ENCODE measurements at places on chromosomes 3 and 15.
A peak's percentile ranks its signal among the peaks of the same experiment; 100 is the strongest.

- peak within 1 kb of the TSS; percentile 89 for H3K4me3 ChIP-seq
- peaks cover 18% of the 10 kb centered on the region for H3K36me3 ChIP-seq
- no peaks in the 10 kb centered on the region for H3K27me3 ChIP-seq
- peak; percentile 57 for ATAC-seq
Observed at GRCh38 chr3:50340448-50341329, at the start of gene RASSF1. Gene RASSF1, minus strand, starts transcription at chr3:50340836. Its CDS starts 31 bp downstream, at chr3:50340805.

GRCh38 chr15:44075535-44075934 lies 119.5 kb downstream of the FRMD5 start:
- H3K36me3 ChIP-seq = peaks cover 6% of the 10 kb centered on the region
- no peak overlapping the region for H3K4me3 ChIP-seq
- H3K27ac ChIP-seq = no peak overlapping the region
- no peak for ATAC-seq

DNA sequence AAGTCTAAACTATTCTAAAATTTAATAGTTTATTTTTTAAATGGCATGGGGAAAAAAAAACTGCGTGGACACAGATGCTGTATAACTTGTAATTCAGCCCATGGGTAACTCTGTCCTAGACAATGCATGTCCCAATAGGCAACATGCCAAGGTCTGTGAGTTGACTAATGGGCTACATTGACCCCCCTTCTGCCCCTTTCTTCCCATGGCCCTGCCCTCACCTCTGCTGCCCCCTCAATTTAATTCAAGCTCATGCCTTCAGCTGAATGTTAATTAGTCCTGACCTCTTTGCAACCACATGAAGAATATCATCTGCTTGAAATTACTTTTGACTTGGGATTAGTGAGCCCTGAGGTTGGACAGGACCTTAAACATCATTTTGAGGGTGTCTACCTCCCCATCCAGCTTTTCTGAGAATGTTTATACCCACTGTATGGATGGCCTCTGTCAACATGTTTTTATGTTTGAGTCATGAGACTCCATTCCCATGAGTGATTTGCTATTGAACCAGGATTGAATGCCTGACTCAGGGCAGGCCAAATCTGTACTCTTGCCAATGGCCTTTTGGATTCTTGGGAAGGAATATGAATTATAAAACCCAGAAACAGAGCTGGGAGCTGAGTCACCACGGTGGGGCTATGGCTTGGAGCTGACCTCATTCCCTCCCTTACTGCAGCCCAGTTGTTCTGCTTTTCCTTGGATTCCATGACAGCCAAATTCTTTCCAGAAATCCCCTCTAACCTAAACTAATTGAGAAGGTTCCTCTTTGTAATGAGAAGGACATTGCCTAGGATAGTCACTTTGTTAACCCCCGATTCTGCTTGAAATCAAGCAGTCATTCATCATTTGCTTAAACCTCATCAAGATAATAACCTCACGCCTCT lies 33.5 kb upstream of the PDE8A start:
- no peaks in the 10 kb centered on the region for H3K36me3 ChIP-seq
- H3K4me3 ChIP-seq = no peak overlapping the region
- no peaks in the 10 kb centered on the region for H3K4me1 ChIP-seq

GRCh38 chr15:31561156-31561555 lies 234.5 kb downstream of the KLF13 start:
- H3K27ac ChIP-seq = no peak overlapping the region
- no peak overlapping the region for H3K4me3 ChIP-seq
- H3K27me3 ChIP-seq = peaks cover 25% of the 10 kb centered on the region
- ATAC-seq = no peak
- H3K36me3 ChIP-seq = no peaks in the 10 kb centered on the region

DNA sequence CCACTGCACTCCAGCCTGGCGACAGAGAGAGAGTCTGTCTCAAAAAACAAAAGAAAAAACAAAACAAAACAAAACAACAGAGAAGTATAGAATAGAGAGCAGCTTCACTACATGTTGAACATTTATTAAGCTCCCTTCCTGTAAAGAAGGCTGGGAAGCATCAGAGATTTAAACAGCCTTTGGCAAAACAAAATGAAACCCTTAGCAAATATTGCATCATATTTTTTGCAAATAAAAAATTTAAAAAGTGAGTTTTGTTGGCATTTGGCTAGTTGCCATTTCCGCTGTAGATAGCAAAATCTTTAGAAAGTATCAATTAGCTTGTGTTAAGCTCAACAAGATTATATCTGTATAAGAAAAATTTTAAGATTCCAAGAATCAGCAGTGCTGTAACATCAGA lies 151.2 kb downstream of the SERPINI1 start:
- no peaks in the 10 kb centered on the region for H3K36me3 ChIP-seq
- no peak overlapping the region for H3K4me3 ChIP-seq
- no peaks in the 10 kb centered on the region for H3K27me3 ChIP-seq

DNA sequence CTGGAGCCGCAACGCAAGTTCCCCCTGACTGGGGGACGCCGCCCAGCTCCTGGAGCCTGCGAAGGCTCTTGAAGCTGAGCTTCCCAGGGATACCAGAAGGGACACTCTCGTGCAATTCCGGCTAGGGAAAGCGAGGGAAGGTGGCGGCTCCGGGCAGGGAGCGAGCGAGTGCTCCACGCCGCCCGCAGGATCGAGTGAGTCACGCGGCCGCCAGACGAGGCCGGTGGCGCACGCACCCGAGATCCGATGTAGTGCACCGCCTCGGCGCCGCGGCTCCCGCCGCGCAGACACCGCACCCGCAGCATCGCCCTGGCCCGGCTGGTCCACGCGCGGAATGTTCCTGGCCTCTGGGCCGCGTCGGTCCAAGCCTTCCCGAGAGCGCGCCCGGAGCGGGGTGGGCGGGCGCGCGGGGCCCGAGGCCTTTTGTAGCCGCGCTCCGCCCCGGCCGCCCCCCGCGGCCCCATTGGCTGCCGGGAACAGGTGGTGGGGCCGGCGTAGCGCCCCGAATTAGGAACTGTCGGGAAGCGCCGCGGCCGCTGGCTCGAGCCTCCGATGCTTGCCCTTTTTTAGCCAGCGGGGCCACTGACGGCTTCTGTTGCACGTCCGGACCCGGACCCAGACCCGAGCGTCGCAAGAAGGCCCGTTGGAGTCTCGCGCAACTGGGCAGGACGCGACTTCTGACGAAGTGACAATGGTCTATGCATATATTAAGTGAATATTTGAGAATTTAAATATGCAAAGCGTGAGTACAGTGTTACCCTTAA lies at the start of gene GATM:
Gene GATM, minus strand, starts transcription at position 396 of the 764 bp plus-strand sequence. Its CDS starts 91 bp downstream, at position 305.
- no peaks in the 10 kb centered on the region for H3K27me3 ChIP-seq
- peak within 1 kb of the TSS; percentile 93 for H3K27ac ChIP-seq
- H3K36me3 ChIP-seq = peaks cover 20% of the 10 kb centered on the region
- peaks cover 39% of the 10 kb centered on the region for H3K4me1 ChIP-seq
- peak within 1 kb of the TSS; percentile 93 for H3K4me3 ChIP-seq

DNA sequence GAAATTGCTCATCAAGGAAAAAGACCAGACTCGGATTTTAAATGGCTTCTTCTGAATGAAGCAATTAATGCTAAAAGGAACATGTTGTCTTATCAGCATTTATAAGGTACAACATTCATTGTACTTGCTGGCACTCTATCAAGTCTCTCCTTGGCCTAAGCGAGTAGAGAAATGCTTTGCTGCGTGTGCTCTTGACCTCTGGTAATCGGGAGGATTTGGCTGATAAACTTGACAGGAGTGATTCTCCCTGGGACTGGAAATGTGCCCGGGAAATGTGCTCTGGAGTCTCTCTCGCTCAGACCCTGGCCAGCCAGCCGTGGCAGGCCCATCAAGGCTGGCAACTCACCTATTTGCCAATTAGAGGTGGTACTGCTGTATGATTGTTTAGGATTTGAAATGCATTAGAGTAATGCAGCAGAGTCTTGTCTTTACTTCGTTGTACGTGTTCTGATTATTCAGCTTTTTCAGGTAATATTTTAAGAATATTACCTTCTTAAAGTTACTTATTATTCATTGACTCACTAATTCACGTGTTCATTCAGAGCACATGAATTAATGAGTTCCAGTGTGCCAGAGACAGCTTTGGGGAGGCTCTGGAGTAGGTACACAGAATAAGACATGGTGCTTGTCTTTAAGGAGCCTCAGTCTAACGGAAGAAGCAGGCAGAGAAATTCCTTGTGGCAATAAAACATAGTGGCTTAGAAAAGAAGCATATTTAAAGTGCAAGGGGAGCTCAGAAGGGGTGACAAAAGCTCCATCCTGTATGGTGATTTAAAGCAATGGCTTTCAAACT lies 48.0 kb upstream of the TPRG1 start:
- H3K36me3 ChIP-seq = no peaks in the 10 kb centered on the region
- no peaks in the 10 kb centered on the region for H3K27me3 ChIP-seq
- H3K4me1 ChIP-seq = no peaks in the 10 kb centered on the region
- H3K4me3 ChIP-seq = no peak overlapping the region
- no peak overlapping the region for H3K27ac ChIP-seq

- H3K27ac ChIP-seq = no peak overlapping the region
- H3K27me3 ChIP-seq = peaks cover 16% of the 10 kb centered on the region
- H3K4me1 ChIP-seq = no peaks in the 10 kb centered on the region
Observed at GRCh38 chr3:156230278-156230900, 110.0 kb downstream of the KCNAB1 start.

GRCh38 chr3:46848271-46849044 lies 14.8 kb downstream of the MYL3 start:
- peaks cover 11% of the 10 kb centered on the region for H3K4me1 ChIP-seq
- no peak overlapping the region for H3K4me3 ChIP-seq
- no peak for ATAC-seq
- H3K36me3 ChIP-seq = no peaks in the 10 kb centered on the region

- ATAC-seq = no peak
- peaks cover 15% of the 10 kb centered on the region for H3K36me3 ChIP-seq
Observed at GRCh38 chr3:196677931-196678330, 34.1 kb downstream of the CEP19 start.

- peaks cover 13% of the 10 kb centered on the region for H3K27me3 ChIP-seq
- peak overlapping the region; percentile 31 for H3K27ac ChIP-seq
- peaks cover 7% of the 10 kb centered on the region for H3K36me3 ChIP-seq
- no peak overlapping the region for H3K4me3 ChIP-seq
Observed at GRCh38 chr3:72537448-72537847, 310.8 kb downstream of the SHQ1 start.

- no peaks in the 10 kb centered on the region for H3K27me3 ChIP-seq
- ATAC-seq = no peak
- H3K27ac ChIP-seq = no peak overlapping the region
Observed at GRCh38 chr15:91892436-91892835, 38.9 kb downstream of the SLCO3A1 start.

- no peaks in the 10 kb centered on the region for H3K36me3 ChIP-seq
- peaks cover 5% of the 10 kb centered on the region for H3K4me1 ChIP-seq
- H3K27me3 ChIP-seq = peaks cover 22% of the 10 kb centered on the region
- H3K4me3 ChIP-seq = no peak overlapping the region
- H3K27ac ChIP-seq = no peak overlapping the region
- no peak for ATAC-seq
Observed at GRCh38 chr3:47571391-47572175, 7.1 kb downstream of the CSPG5 start.

DNA sequence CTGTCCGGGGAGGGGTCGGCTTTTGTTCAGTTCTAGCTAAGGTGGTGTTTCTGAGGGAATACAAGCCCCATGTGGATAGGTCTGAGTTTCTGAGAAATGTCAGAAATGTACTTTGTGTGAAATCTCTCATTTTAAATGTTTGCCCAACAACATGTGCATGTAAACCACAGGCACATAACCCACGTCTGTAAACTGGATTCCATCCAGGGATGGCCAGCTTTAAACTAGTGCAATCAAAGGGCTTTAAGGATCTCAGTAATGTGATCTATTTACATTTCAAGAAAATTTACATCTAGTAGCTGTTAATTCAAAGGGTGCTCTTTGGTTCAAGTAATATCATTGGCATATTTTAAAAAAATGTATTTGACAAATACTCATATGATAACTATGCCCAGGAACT lies 52.0 kb downstream of the POLR2M start:
- H3K27ac ChIP-seq = no peak overlapping the region
- H3K4me1 ChIP-seq = no peaks in the 10 kb centered on the region
- H3K36me3 ChIP-seq = no peaks in the 10 kb centered on the region
- no peak for ATAC-seq
- no peaks in the 10 kb centered on the region for H3K27me3 ChIP-seq
- H3K4me3 ChIP-seq = no peak overlapping the region

DNA sequence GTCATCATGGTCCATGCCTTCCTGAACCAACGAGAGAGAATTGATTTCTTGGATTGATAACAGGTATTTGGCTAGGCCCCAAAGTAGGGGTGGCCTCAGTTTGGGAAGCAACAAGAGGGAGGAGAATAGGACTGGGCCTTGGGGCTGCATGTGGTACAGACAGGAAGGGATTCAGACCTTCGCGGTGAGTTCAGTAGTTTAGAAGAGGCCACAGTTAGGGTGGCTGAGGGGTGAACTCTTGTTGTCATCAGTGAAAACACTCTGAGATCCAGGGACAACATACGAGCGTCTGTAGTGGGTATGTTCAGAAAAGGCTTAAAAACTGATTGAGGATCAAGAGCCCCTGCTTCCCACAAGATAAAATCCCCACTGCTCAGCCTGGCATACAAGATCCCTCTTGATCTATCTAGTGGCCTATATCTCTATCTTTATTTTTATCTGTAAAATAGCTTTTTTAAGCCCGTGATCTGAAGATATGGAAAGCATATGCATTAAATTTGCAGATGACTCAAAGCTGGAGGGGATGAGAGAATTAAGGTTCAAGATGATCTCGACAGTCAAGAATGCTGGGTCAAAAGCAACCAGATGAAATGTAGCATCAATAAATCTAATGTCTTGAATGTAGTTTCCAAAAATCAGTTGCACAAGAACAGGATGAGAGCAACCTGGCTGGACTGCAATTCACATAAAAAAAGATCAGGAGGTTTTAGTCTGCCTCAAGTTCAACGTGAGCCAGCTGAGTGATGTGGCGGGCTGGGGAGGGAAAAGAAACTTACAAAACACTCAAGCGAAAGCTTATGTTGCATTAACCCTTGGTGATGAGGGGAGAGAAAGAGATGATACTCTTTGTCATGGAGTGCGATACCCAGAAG lies 221.1 kb upstream of the TLE3 start:
- H3K4me3 ChIP-seq = peak overlapping the region; percentile 19
- peak; percentile 63 for ATAC-seq
- no peaks in the 10 kb centered on the region for H3K27me3 ChIP-seq
- no peaks in the 10 kb centered on the region for H3K36me3 ChIP-seq
- H3K27ac ChIP-seq = peak overlapping the region; percentile 71

DNA sequence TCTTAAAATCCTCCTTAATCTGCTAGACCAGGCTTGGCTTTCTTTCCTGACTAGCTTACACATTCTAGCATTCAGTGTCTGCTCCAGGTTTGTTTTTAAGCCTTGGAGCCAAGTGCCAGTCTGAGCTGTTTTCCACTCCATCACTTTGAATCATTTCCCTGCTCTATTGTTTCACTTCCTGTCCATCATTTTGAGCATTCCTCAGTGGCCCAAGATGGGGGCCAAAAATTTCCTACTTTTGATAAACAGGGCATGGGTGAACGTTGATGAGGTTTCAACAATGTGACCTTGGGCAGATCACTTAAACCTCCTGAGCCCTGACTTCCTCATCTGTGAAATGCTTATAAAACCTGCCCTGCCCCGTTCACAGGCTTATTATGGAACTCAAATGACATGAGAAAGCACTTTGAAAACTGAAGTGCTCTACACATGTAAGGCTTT lies 4.4 kb downstream of the CYP19A1 start:
- H3K27ac ChIP-seq = peak overlapping the region; percentile 19
- peak; percentile 50 for ATAC-seq
- H3K4me3 ChIP-seq = no peak overlapping the region

GRCh38 chr3:123683505-123684154 lies 98.8 kb upstream of the HACD2 start:
- peaks cover 36% of the 10 kb centered on the region for H3K27me3 ChIP-seq
- no peaks in the 10 kb centered on the region for H3K36me3 ChIP-seq
- no peak for ATAC-seq
- no peaks in the 10 kb centered on the region for H3K4me1 ChIP-seq

- H3K4me3 ChIP-seq = no peak overlapping the region
- H3K27me3 ChIP-seq = peaks cover 36% of the 10 kb centered on the region
- H3K4me1 ChIP-seq = no peaks in the 10 kb centered on the region
- ATAC-seq = no peak
Observed at GRCh38 chr3:184731786-184732537, 20.1 kb upstream of the MAGEF1 start.
